T follicular helper cell (primary cell): ENCODE measurements at places on chromosomes 1 and 21.
A peak's percentile ranks its signal among the peaks of the same experiment; 100 is the strongest.

- no peak for DNase-seq
Measured at GRCh38 chr1:189500778-189501177, 976.9 kb downstream of the BRINP3 start.

DNA sequence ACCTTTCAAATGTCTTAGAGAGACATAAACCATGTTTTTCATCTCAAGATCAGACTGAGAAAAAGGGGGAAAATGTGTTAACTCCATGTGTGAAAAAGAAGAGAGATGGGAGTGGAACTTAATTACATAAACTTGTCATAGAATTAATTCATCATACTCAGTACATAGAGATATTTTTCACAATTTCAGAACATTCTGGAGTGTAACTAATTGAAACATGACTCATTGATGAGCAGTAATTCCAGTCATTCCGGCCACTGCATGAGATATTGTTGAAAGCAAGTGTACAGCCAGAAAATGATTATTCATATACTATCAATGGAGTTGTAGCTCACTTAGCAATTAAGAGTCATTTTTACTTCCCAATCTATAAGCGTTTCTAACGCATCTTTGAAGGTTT is 739.3 kb downstream of the LTN1 start:
- DNase-seq = no peak

- DNase-seq = no peak
Measured at GRCh38 chr21:15422783-15423182, 307.0 kb upstream of the USP25 start.

GRCh38 chr1:39182804-39183203 is 21.7 kb upstream of the MACF1 start:
- no peak for DNase-seq

DNA sequence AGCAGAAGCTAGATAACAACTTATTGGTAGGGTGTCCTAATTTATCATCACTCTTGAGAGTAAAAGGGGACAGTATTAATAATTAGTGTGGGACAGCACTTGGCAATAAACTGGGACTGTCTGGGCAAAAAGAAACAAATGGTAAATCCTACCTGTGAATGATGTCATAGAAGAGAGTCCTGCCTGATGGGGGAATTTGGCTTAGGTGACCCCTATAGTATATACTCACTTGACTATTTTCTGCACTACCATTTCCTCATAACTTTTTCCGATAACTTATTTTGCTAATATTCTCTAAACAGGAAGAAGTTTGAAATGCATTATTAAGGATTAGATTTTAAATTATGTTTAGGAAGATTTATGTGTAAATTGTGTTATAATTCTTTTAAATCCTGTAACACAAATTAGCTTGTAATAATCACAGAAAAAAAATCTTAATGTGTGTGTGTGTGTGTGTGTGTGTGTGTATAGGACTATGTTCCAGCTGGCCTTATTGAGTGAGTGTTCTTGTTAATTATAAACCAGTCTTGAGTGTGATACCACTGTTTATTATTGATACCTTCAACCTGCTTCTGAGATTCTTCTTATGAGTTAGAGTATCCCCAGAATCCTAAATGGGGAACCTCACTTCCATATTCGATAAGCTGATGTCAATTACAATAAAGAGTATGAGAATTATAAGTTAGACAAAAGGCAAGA is 144.2 kb upstream of the C1orf105 start:
- DNase-seq = no peak

GRCh38 chr1:203592730-203593129 is 33.9 kb upstream of the ATP2B4 start:
- DNase-seq = no peak

- no peak for DNase-seq
Measured at GRCh38 chr21:39535646-39536437, 76.9 kb upstream of the B3GALT5 start.

GRCh38 chr1:72280711-72281110 is 1.6 kb downstream of the NEGR1 start:
- no peak for DNase-seq

GRCh38 chr1:198498103-198498385 is 42.4 kb downstream of the ATP6V1G3 start:
- no peak for DNase-seq

DNA sequence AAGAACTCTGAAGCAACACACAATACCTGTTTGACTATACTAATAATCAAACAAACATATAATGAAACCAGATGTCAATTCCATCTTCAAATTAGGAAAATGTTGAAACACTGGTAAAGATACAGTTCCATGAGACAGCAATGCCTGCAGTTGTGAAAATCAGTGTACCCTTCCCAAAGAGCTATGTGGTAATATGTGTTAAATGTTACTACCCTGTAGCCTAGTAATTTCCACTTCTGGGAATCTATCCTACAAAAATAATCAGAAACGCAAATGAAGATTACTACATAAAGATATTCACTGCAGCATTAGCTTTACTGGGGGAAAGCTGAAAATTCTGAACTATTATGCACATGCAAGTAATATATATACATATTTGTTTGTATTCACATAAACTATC is 16.9 kb downstream of the GLIS1 start:
- DNase-seq = no peak

DNA sequence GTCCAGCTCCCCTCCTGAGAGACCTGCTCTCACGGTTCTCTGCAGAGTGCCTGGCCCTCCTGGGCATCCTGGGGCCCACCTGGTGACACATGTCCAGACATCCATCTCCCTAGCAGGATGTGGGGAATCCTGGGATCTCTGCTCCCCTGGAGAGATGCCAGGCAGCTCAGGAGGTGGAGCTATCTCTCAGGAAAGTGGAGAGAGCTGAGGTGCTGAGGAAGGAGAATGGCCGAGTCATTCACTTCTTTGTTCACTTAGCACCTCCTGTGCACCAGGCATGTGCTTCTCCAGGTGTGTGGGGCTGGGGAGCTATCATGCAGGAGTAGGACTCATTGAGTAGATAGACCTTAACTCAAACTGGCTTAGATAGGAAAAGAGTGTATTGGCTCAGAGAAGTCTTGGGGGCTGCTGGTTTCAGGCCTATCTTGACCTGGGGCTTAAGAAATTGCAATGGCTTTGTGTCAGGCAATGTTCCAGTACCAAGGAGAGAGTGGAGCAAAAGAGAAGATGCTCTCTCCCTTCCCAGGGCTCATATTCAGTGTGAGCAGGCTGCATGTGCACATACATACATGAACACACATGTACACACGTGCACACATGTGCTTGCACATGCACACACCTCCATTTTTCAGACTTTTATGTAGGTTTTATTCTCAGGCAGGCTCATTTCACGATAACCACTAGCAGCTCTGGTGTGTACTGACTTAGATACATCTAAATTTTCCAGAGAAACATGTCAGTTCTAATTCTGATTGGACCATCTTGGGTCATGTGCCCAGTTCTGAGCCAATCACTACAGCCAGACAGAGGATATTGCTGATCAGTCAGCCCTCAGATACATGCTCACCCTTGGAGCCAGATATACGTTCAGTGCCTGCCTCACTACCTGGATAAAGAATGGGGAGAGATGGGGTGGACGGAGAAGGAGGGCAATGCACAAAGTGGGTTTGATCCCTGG is 437.6 kb downstream of the PTPRU start:
- DNase-seq = no peak

GRCh38 chr1:227427411-227427810 is 109.1 kb upstream of the CDC42BPA start:
- DNase-seq = no peak

- DNase-seq = no peak
Measured at GRCh38 chr1:173862769-173863223, 5.0 kb downstream of the GAS5 start.

- no peak for DNase-seq
Measured at GRCh38 chr1:7042322-7043190, 257.3 kb downstream of the CAMTA1 start.

DNA sequence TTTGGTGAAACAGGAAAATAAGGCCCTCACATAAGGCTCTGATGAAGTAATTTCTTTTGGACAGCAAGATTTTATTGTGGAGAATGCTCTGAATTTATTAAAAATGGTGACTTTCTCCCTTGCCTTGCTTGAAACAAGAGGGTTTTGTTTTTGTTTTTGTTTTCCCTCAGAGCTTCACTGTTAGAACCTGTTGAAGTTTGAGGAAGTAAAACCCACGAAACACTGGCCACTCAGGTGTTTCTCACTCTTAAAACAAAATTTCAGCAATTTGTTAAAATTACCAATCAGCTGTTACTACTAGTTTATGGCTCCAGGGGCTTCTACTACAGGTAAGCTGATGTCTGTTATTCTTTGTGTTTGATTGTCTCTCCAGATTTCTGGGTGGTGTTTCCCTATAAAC is 112.6 kb upstream of the B3GALT2 start:
- DNase-seq = no peak

DNA sequence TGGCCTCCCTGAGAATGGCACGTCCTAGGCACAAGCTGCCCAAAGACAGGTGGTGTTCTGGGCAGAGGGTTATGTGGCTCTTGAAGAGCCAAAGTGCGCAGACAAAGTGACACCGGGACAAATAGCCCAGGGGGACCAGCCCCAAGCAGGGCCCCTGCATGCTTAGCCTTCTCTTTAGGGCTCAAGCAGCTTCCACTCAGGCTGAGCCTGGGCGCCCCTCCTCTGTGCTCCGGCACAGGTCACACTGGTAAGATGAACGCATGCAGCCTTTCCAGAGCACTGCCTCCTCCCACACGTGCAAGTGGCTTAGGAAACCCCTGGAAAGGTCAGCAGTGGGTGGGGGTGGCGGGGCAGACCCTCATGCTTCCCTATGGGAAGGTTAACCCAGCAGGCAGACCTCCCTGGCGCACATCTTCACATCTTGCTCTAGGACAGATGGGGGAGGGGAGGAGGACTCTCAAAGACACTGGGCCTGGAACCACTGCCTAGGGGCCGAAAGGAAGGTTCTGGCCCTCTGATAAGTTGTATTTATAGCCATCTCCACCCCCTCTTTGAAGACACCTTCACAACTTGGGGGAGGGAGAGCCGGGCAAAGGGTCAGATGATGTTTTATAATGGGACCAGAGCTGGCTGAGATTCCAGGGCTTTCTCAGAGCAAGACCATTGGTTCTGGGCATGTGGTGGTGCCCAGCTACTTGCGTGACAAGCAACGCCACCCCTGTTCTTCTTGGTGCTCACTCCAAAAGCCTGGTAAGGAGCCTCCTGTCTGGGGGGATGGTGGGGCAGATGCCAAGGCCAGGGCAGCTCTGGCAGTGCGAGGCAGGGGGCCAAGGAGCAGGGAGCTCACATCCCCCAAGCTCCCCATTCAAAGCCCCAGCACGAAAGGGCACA is 5.5 kb downstream of the KLHL21 start:
- no peak for DNase-seq

DNA sequence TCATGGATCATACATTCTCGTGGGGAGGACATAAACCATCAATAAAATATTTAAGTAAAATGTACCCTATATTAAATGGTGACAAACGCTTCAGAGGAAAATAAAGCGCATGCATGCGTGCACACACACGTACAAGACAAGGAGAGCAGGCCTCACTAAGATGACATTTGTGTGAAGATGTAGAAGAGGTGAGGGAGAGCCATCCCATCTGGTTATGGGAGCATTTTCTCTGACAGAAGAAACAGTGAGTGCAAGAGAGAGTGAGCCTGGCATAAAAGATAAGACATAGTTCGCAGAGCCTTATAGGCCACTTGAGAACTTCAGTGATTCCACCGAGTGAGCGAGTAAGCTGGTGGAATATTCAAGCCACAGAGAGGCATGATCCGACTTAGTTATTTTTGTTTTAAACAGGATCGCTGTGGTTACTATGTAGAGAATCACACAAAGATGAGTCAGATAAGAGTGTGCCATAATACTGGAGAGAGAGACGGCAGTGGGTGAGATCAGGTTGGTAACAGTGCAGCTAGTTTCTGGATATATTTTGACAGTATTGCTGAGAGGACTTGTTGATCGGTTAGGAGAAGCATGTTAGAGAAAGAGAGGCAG is 624.2 kb downstream of the PLPP3 start:
- no peak for DNase-seq

GRCh38 chr1:37098237-37098636 is 63.9 kb upstream of the GRIK3 start:
- no peak for DNase-seq

- no peak for DNase-seq
Measured at GRCh38 chr1:245070836-245071615, 83.8 kb upstream of the KIF26B start.

- DNase-seq = no peak
Measured at GRCh38 chr1:230632273-230632873, 9.9 kb upstream of the COG2 start.

GRCh38 chr1:64975740-64976139 is 9.4 kb upstream of the JAK1 start:
- no peak for DNase-seq

DNA sequence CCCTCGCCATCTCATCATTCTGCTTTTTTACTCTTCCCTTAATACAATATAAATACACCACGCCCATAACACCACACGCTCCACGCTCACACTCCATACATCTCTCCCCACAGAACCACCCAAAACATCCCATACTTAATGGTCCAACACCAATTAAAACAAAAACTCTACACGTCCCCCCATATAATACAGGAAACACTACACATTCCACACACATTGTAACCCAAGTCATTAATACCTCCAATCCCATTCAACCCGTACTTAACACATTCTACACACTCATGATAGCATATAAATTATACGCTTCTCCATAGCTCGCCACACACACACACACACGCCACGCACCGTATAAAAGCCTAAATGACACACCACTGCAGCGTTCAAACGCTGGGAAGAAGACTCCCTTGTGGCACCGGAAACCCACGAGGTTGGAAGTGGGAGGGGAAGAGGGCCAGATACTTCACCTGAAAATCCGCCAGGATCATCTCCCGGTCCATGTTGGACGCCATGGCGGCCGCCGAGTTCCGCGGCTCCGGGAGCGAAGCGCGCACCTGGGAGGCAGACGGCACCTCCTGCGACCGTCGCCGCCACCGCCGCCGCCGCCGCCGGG is 659 bp downstream of the FAF1 start:
- DNase-seq = peak; percentile 21

DNA sequence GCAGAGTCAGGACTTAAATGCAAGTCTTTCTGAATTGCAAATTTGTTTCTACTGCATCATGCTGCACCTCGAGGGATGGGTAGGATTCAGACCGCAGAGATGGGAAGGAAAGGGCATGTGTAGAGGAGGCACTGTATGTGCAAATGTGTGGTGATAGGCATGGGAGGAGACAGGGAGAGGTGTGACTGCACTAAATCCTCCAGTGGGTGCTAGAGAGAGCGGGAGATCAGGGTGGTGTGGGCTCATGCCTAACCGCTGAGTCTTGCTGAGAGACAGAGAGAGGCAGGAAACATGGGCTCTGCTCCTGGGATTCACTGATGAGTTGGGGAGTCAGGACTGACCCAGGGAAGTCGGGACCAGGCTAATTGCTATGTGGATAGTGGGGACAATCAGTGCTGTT is 61.1 kb downstream of the PTPRU start:
- DNase-seq = no peak

- no peak for DNase-seq
Measured at GRCh38 chr1:67041841-67042503, 12.0 kb downstream of the SLC35D1 start.
